ENCODE measurements at places on chromosomes 5 and 9. TPM values are rescaled to one million over a fixed set of nuclear protein-coding genes. Genes with fewer than 3 reads are reported as not detected.

Gene SPINK7
- not detected for total RNA-seq

Gene N4BP3
- total RNA-seq = 3.3 TPM

Gene TEX48
- 0.56 TPM for total RNA-seq

Gene FOXD4L6
- not detected for total RNA-seq

Gene SOHLH1
- total RNA-seq = not detected

Gene CDC37L1
- total RNA-seq = 11.3 TPM

Gene SCGB3A2
- total RNA-seq = not detected

Gene PCDHB16
- not detected for total RNA-seq

Gene TICAM2
- 1.0 TPM for total RNA-seq

Gene ACER2
- 1.3 TPM for total RNA-seq

Gene RUFY1
- 40.6 TPM for total RNA-seq

Gene BAAT
- 0.07 TPM for total RNA-seq

Gene C8G
- total RNA-seq = 1.7 TPM

Gene PROB1
- 9.2 TPM for total RNA-seq

Gene SHISAL2B
- not detected for total RNA-seq

Gene AQP7
- total RNA-seq = not detected

Gene TTC23L
- total RNA-seq = not detected

Gene PELO
- 21.2 TPM for total RNA-seq

Gene MCTP1
- not detected for total RNA-seq

Gene SERF1A
- 7.3 TPM for total RNA-seq

Gene GFI1B
- not detected for total RNA-seq

Gene KIF12
- total RNA-seq = not detected

Gene TMEM252
- not detected for total RNA-seq

Gene CCL28
- 7.4 TPM for total RNA-seq

Gene IL4
- 20.5 TPM for total RNA-seq

Gene TAF1L
- total RNA-seq = not detected

Gene S100Z
- total RNA-seq = 1.4 TPM

Gene GGTA1
- total RNA-seq = not detected

All from activated CD4-positive, alpha-beta T cell treated with anti-CD3 and anti-CD28 coated beads, Interleukin-2, amount 10 ng/mL, durations not matched to agents 24 days and 14 days (primary cell).